ENCODE measurements at places on chromosomes 11 and 22.

GRCh38 chr11:79691445-79691844, 250.6 kb upstream of the TENM4 start:
- DNase-seq, result no peak

DNA sequence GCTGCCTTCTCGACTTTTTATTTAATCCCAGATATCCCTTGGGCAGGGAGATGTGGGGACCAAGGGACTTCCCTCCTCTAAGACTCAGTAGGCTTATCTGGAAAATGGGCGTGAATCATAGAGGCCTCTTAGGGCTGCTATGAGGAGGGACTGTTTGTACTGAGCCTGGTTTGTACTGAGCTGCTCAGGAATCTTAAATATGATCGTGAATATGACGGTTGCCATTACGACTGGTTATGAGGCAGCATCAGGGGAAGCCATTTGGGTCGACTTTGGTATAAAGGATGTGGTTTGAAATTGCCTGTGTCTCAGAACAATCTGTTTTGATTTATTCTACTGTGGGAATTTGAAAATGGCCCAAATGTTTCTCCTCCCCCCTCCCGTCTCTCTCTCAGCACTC, 20.6 kb downstream of the TSPAN18 start:
- no peak for DNase-seq

DNA sequence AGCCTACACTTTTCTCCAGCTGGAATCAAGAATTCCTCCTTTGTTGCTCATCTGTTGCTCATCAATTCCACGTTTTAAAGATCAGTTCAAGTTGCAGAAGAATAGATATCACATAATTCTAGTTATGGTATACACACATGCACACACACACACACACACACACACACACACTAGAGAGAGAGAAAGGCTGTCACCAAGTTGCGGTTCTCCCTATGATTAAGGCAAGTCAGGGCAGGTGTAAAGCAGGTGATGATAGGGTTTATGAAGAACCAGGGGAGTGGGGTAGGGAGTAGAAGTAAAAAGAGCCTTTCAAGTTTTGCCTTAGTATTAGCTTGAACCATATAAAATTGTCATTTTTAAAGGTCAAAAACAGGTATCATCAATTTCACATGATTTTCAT, 31.7 kb upstream of the TMPRSS4 start:
- no peak for DNase-seq

DNA sequence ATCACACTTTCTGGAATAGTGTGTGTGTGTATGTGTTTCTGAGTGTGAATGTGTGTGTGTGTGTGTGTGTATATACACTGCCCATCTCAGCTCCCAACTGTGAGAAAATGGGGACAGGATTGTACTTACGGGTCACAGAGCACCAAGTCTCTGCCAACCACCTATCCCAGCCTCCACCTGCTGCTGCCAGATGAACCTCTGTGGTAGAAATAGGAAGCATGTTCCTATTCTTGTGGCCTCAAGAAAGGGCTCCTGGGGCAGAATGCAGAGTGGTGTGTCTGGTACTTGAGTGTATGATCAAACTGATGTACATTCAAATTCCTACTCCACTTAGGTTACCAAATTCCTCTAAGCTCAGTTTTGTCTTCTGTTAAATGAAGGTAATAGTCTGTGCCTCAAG, 14.6 kb downstream of the UBASH3B start:
- no peak for DNase-seq

- peak; percentile 40 for DNase-seq
Measured at GRCh38 chr11:11016068-11016467, 158.2 kb upstream of the ZBED5 start.

GRCh38 chr22:21450320-21450831, 16.8 kb upstream of the TMEM191C start:
- DNase-seq, result no peak

DNA sequence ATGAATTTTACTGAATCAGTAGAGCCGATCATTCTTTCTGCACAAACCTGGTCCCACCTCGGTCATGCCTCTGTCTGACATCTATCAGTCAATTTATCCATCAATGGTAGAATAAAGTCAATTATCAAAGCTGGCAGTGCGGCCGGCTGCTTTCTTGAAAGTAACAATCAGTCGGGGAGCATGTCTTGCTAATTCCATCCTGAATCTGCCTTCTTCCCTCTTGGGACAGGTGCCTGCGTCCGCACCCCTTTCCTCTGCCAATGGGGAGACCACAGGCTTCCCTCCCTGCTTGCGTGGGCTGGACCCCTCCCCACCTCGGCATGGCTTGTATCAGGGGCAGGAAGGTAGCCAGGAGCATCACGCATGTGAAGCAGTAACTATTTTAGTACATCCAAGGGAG, 962.9 kb downstream of the BRD1 start:
- DNase-seq, result no peak

GRCh38 chr11:118924591-118925585, 838 bp downstream of the BCL9L start:
- DNase-seq, result peak; percentile 78

GRCh38 chr11:35013514-35014233, 97.3 kb downstream of the PDHX start:
- DNase-seq, result no peak

DNA sequence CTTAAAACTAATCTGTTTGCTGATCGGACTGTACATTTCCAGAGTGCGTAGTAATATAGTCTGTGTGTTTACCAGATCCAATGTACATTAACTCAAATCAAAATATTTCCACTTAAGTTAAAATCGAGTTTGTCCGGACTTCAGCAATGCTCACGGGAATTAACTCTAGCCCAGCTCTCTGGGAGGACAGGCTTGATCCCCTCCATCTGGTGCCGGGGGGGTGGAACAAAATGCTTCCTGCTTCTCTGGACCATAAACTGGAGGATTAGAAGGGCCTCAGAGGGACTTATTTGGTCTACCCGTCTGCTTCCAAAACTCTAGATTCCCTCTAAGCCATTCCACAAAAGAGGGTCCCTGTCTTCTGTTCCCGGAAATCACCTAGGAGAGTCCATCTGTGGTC, 511.2 kb downstream of the BUD13 start:
- no peak for DNase-seq

- no peak for DNase-seq
Measured at GRCh38 chr11:45176996-45177395, 30.6 kb downstream of the PRDM11 start.

- no peak for DNase-seq
Measured at GRCh38 chr22:49933236-49934159, 15.1 kb downstream of the CRELD2 start.

GRCh38 chr11:61913699-61914395, 3.5 kb downstream of the RAB3IL1 start:
- no peak for DNase-seq

GRCh38 chr11:62708392-62708791, 916 bp downstream of the GNG3 start:
- peak; percentile 42 for DNase-seq

GRCh38 chr11:88801484-88802123, 264.2 kb downstream of the GRM5 start:
- DNase-seq, result peak; percentile 15

DNA sequence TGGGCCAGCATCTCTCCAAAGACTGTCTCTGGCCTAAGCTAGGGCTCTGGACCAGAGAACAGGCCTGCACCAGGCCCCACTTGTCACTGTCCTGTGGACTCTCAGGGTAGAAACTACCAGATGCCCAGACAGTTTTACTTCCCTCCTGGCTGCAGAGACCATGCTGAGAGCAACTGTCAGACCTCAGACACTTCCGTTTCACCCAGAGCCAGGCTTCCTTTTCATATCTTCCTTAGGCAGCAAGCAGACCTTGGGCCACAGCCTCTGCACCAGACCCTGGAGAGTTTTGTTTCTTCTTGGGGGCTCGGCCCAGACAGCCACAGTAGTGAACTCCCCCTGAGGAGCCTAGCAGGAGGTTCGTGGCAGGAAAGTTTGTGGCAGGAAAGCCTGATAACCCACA, 12.1 kb upstream of the FCHSD2 start:
- DNase-seq, result no peak

GRCh38 chr11:27161071-27161470, 120.5 kb downstream of the BBOX1 start:
- no peak for DNase-seq

GRCh38 chr11:71940561-71941219, 11.8 kb downstream of the RNF121 start:
- peak; percentile 14 for DNase-seq

GRCh38 chr11:2630679-2631078, 69.1 kb downstream of the KCNQ1OT1 start:
- no peak for DNase-seq

DNA sequence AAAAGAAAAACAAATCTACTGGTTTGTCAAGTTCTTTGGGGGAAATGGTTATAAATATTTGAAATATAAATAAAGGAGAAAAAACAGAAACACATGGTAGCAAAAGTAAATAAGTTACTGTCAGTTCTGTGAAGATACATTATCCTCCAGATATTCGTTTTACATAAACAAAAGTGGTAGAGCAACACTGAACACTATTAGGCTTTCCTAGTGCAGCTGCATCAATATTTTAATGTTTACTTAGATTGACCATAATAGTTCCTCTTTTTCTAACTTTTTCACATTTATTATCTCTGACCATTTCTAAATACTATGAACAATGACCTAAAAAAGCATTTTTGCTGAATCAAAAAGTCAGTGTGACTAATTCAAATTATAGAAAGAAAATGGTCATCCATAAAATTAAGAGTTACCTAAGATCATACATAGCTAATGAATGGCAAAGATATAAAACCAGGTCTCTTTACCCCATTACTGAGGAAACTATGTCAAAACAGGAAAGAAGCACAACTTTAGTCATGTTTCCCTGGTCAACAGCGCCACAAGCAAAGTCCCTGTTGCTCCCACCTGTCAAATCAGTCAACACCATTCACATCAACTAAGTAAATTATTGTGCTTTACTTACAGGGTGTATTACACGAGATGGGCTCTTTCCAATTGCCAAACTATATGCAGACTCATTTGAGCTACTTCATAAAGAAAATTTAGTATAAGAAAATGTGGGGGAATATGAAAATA, 38.5 kb downstream of the SBF2 start:
- DNase-seq, result no peak

DNA sequence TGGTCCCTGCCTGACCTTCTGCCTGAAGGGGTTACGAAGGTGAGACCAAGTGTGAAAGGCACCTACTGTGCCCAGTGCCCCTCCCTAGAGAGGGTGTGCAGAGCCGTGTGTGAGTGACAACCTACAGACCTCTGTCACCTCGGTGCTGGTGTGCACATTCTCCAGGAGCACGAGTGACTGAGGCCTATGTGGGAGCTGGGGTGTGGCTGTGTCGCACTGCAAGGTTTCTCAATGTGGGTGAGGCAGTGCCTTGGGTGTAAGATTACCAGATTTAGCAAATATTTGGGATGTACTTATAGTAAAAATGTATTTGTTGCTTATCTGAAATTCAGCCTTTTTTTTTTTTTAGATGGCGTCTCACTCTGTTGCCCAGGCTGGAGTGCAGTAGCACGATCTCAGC, 5.6 kb downstream of the STARD10 start:
- no peak for DNase-seq

GRCh38 chr11:108160970-108161566, 39.7 kb downstream of the ACAT1 start:
- DNase-seq, result no peak

DNA sequence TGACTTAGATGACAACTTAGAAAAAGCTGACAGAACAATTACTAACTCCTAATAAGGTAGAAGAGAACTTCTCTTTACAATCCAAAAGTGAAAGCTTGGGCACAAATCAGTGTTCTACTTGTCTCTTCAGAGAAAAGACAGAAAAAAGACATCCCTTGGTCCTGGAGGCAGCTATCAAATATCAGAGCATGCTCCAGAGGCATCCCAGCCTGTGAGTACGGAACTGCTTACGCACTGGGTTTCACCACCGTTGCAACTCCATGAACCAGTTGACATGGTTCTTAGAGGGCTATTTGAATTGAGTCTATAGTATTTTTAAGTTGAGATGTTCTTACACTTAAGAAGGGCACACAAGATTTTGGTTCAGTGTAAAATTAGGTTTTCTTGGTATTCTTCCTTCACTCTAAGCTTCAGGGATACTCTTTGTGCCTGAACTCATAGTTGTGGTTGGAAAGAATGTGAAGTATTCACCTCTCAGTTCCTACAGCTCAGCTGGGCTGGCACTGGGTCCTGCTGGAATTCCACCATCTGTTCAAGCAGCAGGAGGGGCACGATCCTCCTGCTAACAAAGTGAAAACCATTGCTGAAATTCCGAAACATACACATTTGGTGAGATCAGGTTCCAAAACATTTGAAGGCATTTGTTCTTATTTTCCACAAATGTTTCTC, 6.3 kb downstream of the AKIP1 start:
- peak; percentile 96 for DNase-seq

GRCh38 chr11:4086575-4087353, 7.8 kb upstream of the RRM1 start:
- no peak for DNase-seq

- no peak for DNase-seq
Measured at GRCh38 chr11:120196826-120197225, 14.0 kb upstream of the OAF start.

- no peak for DNase-seq
Measured at GRCh38 chr11:15764326-15764725, 592.0 kb downstream of the SOX6 start.

DNA sequence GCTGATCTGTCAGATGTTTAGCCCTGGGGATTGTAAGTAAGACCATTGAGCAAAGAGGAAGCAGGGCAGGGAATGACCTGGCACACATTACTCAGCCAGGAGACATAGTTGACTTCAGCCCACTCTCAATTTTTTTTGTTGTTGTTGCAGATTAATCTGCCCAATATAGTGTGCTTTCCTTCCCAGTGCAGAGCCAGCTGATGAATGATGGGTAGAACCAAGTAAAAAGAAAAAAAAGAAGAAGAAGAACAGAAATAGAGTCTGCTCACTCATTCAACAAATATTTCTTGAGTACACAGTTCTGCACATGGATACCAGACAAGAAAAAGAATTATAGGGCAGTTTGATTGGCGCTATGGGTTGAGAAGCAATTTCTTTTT, 292.7 kb downstream of the ETS1 start:
- no peak for DNase-seq

DNA sequence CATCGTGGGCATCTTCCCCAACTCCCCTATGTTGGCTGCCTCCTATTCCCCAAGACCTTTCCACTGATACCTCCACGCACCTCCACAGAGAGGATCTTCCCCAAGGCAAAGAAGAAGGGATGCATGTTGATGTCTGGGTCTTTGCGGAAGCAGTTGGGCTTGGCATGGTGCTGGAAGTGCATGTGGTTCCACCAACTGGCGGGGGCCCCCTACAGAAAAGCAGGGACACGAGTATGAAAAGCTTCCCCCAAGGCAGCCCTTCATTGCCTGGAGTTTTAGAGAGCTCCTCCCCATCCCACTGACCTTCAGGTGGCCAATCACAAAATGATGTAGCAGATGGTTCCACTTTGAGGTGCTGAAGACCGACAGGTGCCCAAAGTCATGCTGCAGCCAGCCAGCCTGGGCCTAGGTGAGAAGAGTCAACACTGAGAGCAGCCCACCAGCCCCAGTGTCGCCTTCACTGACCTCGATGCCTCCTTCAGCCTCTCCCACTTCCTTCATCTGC, 6.1 kb downstream of the FADS1 start:
- DNase-seq, result no peak

GRCh38 chr22:31828739-31829138, 74.9 kb downstream of the DEPDC5 start:
- no peak for DNase-seq

All from mesendoderm (in vitro differentiated cells).